KG1 (cell line): ENCODE measurements at places on chromosomes 7 and 10.

DNA sequence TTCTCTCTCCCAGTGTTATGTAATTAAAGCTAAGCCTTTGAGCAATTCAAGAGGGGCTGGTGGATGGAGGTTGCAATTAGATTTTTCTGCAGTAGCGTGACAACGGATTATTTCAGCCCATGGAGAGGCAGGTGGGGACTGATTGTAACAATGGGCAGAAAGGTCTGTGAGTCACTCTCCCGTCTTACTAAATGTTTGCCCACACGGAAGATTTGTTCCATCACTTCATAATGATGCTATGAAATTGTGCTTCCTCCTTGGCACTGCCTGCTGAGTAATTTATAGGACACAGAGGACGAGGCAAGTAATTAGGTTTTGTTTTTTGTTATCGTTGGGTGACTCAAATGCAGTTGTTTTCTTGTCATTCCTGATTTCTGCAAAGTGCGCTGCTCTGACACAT is 594.5 kb upstream of the DPP6 start:
- no peak for DNase-seq

GRCh38 chr10:84308021-84308420 is 20.4 kb upstream of the CCSER2 start:
- no peak for DNase-seq

DNA sequence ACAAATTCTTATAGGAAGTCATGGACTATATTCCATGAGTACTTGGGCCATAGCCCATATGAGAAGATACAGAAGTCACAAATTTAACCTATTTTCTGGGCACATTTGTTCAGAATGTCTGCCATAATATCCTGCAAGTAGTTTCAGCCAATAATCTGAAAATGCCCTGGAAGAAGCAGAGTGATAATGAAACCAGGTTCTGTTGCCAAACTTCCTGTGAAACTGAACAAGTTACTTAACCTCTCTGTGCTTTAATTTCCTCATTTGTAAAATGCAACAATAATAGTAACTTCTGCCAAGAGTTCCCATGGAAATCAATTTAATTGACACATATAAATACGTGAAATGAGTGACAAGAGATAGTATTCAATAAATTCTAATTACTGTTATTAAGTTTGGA is 88.8 kb downstream of the SEMA3C start:
- DNase-seq = no peak

DNA sequence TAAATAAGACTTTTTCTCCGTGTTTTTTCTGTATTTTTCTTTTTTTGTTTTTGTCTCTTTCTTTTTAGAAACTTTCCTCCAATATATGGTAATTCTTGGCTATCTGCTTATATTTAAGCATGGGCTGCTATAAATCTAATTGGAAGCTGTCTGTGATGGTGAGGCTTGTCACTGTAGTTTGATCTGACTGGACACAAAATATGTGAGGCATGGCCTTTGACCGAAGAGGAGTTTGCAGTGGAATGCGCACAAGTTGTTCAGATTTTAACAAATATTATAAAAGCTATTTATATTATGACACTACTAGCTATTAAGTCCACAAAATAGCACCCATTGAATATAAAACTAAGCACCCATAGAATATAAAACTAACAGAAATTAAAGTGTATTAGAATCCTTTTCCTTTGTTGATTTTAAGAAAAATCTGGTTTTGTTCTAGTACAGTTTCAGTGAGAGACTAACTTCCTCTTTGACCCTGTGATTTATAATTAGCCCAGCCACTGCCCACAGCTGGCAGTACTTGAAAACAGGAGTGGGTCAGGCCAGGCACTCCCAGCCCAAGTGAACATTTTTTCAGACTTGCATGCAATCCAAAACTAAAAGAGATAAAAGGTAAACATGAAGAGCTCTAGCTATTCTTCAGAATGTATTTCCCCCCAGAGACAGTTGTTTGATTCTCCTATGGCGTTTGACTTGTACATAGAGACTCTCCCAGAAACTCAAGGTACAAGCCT is 69.9 kb upstream of the FGL2 start:
- no peak for DNase-seq

DNA sequence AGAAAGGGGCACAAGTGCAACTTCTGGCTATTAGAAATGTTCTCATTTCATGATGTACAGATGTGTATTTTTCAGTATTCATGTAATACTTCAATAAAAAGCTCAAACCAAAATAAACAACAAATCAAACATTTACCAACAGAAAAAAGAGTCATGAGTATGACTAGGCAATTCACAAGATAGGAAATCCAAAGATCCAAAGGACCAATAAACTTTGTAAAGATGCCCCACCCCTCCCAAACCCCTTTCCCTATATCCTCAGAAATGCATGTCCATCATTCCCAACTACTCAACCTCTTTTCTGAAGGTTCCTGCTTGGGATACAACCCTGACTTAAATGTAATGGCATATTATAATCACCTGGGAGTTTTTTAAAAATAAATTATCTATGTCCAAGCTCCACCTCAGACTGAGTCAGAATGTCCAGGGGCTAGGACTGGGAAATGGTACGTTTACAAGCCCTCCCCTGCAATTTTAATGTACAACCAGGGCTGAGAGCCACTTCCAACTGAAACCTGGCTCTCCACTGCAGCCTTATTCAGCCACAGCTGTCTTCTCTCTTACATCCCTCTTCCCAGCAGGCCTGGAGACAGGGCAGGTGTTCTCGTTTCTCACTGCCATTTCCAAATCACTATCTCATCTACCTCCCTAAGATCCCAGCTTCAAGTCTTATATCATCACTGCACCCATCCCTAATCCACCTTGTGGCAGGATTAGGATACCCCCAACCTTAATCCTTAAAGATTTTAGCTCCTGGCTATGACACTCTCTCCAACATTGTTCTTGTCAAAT is 36.5 kb downstream of the COA1 start:
- DNase-seq = no peak

- DNase-seq = no peak
These were observed 24.5 kb downstream of the MTPAP start for GRCh38 chr10:30324448-30325110.

DNA sequence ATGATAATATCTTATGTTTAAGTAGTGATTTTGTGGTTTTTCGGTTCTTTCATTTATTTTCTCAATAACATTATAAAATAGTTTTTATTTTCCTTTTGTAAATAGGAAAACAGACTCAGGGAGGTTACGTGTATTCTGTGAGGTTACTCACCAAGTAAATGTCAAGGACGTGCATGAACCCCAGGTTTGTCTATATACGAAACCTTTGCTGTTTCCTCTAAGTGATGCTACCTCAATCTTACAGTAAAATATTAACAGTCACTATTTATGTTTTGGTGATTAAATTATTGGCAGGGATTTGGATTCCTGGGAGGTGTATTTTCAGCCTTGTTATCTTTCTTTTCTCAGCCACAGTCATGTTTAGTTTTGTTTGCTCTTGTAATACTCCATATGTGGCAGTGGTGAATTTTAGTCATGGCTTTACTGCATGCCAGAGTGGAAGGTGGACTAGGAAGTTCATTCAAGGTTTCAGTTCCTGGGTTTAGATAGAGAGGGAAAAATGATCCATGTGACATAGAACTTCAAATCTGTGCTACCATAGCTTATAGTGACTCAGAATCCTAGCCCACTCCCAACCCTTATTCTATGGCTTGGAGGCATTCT is 139.9 kb downstream of the ARL4A start:
- DNase-seq = no peak
